ENCODE measurements at places on chromosomes 2 and 18.
A peak's percentile ranks its signal among the peaks of the same experiment; 100 is the strongest.

GRCh38 chr18:59661891-59662701 is 35.1 kb downstream of the CCBE1 start:
- DNase-seq, result no peak

- no peak for DNase-seq
Measured at GRCh38 chr2:74019516-74019915, 34.8 kb downstream of the TET3 start.

DNA sequence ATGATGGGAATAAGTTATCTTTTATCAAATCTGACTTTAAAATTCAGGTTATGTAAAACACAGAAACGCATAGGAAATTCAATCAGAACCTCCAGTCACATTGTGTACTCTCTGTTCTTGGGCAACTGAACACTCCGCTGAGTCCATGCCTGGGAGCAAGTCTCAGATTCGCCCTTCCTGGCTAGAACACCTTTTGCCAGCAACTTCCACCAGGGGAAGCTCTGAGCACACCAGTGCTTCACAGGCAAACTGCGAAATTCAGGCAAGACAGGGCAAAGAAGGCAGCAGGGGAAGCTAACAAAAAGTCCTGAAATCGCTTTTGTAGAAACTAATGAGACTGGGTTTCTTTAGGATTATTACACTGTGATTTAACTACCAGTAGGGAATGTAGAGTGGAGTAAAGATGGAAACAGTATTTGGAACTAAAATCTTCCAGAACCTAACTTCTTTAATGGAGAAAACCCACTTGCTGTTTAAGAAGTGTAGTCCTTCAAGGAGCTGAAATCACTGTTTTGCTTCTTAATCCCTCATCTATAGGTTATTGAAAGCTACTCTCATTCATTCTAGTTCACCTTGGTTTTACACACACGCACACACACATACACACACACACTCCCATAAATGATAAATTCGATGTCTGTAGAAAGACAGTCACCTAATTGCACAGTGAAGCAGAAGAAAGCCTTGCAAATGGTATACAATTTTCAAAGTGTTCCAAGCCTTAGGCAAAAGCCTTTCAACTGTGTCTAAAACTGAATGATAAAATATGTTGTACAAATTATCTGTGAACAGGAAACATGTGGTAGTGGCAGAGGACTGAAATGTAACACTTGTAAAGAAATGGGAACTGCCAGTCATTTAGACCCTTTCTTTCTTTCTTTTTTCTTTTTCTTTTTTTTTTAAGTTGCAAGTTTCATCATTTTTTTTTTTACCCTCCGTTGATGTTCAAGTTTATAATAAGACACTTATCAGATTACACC is 214.5 kb downstream of the TMEM182 start:
- peak; percentile 86 for DNase-seq

- DNase-seq, result no peak
Measured at GRCh38 chr2:169694894-169695260, 608 bp downstream of the PHOSPHO2 start.

GRCh38 chr2:222318712-222319585 is 20.2 kb upstream of the PAX3 start:
- peak; percentile 66 for DNase-seq

DNA sequence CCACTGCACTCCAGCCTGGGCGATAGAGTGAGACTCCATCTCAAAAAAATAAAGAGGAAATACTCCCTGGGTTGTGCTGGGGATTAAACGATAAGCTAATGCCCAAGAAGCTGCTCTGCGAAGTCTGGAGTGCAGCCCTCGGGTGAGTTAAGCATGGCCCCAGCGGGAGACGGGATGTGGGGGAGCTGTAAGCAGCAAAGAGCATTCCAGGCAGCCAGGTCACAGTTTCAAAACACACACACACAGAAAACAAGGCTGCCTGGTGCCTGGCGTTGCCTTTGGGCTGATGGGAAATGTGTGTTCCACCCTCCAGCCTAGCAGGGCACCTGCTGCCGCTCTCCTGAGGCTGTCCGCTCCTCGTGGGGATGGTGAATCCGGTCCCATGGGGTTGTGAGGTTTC is 24.1 kb downstream of the ODC1 start:
- peak; percentile 75 for DNase-seq

DNA sequence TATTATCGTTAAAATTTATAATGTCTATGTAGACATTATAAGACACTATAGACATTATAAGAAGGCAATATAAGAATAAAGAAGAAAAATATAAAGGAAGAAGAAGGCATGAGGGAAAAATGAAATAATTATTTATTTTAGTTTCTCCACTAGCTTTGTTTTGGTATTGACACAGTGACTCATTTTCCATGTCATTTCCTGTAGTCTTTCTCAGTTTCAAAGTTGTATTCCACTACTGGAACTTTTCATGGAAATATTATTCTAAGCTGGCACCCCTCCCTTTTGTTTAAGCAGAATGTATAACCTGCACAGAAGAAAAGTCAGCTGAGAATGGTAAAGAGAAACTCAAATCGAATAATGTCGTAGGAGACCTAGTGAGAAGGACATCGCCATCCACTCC is 234.2 kb upstream of the NETO1 start:
- DNase-seq, result no peak

- DNase-seq, result no peak
Measured at GRCh38 chr18:44651478-44651877, 29.2 kb upstream of the SETBP1 start.

GRCh38 chr2:98769784-98770183 is 38.9 kb upstream of the MGAT4A start:
- no peak for DNase-seq

DNA sequence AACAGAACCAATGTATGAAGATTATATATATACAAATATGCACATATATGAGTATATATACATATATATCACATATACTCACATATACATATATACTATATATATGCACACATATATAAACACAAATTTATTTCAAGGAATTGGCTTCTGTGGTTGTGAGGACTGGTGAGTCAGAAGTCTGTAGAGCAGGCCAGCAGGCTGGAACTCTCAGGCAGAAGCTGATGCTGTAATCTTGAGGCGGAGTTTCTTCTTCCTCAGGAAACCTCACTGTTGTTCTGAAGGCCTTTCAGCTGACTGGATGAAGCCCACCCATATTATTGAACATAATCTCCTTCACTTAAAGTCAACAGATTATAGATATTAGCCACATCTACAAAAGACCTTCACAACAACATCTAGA is 143.9 kb upstream of the CREB1 start:
- no peak for DNase-seq

DNA sequence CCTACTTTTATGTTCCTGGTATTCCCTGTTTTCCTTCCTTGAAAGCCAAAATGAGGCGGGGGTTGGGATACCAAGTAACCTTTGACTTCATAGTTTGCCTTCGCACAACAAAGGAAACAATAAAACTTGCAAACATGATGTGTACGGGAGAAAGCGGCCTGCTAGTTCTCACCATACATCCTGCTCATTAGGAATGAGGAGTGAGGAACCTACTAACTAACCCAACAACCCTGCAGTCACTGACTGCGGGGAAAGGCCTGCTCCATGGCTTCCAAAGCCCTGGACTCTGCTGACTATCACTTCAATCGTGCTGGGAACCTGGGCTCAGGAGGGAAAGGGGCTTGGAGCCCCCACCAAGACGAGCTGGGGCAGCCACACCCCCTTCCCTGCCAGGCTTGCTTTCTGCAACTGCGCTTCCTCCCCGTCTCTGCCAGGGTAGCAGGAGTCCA is 24.2 kb downstream of the RPL31 start:
- no peak for DNase-seq

- DNase-seq, result no peak
Measured at GRCh38 chr18:13564579-13564978, 161.8 kb downstream of the FAM210A start.

DNA sequence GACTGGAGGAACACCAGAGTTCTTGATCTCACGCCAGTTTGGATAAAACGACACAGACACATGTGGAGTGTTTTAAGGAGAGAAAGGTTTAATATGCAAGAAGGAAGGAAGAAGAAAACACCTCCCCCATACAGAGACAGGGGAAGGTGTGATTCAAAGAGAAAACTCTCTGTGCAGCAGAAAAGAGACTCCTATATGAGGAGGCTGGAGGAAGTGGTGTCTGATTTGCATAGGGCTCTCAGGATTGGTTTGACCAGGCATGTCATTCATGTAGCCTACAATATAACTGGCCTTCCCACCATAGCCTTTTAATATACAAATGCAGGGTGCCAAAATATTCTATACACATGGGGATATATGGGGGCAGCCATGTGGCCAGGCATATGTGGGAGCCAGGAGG is 1386.5 kb downstream of the RPIA start:
- DNase-seq, result no peak

Data from kidney (tissue), 22 donors.